GM13977 (cell line): ENCODE measurements at places on chromosomes 7 and 10.

GRCh38 chr7:25459057-25459456 is 230.8 kb upstream of the NPVF start:
- no peak for DNase-seq

DNA sequence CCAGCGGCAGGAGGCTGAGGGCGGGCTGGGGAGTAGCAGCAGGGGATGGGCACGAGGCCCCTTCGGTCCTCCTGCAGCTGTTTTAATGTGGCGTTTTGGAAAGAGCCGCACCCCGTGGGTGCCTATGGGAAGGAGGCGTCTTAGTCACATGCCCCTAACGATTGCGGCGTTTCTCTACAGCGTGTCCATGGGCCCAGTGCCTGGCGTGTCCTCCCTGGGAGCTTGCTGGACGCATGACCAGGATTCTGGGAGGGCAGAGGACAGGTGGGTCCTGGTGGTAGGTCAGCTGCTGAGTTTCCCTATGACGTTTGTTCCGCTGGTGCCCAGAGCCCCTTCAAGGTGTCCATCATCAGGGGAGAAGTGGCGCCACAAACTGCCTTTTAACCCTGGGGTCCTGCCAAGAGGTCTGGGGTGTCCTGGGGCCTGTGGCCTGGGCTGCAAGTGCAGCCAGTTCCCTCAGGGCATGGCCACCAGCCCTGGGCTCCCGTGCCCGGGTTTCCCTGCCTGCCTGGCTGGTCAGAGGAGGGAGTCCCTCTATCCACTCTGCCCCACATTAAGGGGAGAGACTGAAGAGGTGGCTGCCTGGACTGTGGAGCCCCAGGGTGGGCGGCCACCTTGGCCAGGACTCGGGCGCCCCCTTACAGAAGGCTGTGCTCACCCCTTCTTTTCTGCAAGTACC is 48.7 kb downstream of the PWWP2B start:
- no peak for DNase-seq

- no peak for DNase-seq
Measured at GRCh38 chr10:86226781-86227201, 139.8 kb downstream of the GRID1 start.

GRCh38 chr10:96570983-96571964 is 15.5 kb downstream of the TM9SF3 start:
- DNase-seq, result no peak

DNA sequence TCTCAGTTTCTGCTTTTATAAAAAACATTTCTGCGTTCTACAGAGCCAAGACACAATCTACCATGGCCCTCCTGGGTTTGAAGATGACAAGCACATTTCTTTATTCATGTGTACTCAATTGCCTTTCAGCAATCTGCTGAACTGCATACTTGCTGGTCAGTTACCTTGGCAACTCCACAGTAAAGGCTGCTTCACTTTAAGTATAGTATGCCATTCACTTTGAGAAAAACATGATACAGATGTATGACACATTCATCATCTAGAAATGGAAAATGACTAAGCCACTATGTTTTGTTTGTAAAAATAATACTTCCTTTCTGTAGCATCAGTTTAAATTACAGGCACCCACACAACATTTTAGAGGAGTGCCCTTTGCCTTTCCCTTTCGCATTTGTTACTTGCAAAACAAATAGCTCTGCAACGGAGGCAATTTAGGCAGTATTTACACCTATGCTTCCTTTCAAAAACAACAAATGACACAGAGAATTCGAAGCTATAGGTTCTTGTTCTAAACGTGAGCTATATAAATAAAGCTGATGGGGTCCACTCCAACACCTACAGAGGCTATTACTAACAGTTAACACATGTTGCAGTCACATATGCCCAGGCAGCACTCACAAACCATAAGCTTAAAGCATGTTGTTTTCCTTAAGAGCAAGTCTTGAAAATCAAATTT is 23.5 kb downstream of the SGCE start:
- DNase-seq, result peak; percentile 21

- DNase-seq, result peak; percentile 50
Measured at GRCh38 chr7:30771880-30772425, 736 bp downstream of the MINDY4 start.

- no peak for DNase-seq
Measured at GRCh38 chr7:135553346-135553745, 4.4 kb upstream of the NUP205 start.

DNA sequence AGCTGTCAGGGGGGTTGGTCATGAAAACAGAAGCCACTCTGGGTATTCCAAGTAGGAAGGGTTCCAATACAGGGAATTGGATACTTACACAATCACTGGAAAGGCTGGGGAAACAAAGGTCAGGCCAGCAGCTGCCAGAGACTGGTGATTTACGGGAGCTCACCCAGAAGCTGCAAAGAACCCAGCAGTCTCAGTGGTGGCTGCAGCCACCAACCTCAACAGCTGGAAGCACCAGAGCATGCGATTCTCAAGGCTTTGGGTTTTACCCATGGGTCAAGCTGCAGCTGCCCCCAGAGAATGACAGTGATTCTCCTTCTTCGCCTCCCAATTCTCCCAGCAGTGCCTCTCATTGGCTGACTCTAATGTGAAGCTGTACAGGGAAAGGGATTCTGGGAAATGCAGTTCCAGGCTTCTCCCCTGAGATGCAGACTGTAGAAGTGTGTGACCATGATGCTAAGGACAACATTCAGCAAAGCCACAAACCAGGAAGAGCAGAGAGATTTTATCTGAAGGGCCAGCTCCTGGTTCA is 107.2 kb upstream of the TCF7L2 start:
- DNase-seq, result peak; percentile 50

- no peak for DNase-seq
Measured at GRCh38 chr7:158777793-158778192, 51.5 kb downstream of the ESYT2 start.

DNA sequence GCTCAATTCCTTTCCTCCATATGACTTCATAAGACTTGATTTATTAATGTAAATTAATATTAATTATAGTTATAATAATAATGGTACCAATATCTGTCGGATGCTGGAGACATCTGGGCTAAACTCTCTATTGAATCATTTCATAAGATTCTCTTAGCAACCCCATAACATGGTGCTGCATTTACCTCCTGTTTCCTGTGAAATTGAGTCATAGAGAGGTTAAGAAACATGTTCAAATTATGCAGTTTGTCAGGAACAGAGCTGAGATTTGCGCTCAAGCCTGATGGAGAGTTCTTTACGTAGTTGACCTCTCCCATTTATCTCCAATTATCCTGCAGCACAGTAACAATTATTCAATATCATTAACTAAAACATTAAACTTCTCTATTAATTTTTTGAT is 621.8 kb upstream of the FZD8 start:
- DNase-seq, result no peak

DNA sequence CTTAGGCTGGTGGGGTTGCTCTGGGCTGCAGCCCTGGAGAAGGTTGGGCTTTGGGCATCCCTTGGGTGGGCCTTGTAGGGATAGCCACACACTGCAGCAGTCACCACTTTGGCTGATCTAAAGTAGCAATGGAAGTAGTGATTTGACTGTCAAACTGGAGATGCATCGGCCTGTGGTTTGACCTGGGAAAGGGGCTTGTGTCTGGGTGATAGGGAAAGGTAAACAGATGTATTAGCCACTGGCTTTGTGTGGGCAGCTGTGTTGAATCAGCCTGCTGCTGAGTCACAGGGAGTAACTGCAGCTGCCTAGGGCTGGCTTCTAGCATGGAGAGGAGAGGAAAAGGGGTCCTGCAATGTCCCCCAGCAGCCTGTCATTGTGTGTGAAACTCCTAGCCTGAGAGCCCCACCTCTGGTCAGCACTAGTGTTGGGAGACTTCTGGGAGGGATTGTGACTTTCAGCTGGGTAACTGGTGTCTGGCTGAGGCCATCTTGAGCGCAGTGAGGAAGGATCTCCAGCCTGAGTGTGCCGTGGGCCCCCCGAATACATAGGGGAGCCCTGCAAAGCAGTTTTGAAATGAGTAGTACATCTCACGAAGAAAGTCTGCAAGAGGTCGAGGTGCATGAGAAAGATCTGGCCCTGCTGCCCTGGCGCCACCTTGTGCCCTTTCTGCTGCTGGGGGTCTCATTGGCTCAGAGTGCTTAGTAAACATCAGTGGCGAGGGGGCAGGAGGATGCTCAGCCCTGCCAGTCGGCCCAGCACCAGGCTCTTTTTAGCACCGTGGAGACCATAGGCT is 117.3 kb downstream of the FANK1 start:
- DNase-seq, result peak; percentile 27

DNA sequence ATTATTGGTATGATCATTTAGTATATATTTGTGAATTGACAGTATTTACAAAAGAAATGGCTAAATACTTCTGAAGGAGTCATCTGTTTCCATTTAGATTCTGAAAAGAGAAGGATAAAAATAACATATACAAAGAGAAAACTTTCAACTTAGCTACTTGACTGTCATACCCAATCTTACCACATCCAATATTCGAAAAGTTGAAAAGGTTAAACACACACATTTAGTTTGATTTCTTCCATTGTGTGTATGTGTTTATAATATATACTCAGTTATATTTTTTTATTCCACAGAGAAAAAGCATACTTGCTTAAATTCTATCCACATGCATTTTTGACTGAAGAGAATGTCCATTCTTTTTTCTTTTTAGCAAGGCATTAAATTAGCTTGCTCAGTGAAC is 470.7 kb downstream of the TFEC start:
- DNase-seq, result no peak

GRCh38 chr7:132899833-132900232 is 182.1 kb downstream of the CHCHD3 start:
- no peak for DNase-seq

GRCh38 chr7:66558201-66558641 is 70.5 kb upstream of the KCTD7 start:
- no peak for DNase-seq

GRCh38 chr10:130357951-130358350 is 221.8 kb downstream of the GLRX3 start:
- DNase-seq, result no peak

GRCh38 chr7:139059905-139060304 is 24.1 kb upstream of the ZC3HAV1L start:
- no peak for DNase-seq

DNA sequence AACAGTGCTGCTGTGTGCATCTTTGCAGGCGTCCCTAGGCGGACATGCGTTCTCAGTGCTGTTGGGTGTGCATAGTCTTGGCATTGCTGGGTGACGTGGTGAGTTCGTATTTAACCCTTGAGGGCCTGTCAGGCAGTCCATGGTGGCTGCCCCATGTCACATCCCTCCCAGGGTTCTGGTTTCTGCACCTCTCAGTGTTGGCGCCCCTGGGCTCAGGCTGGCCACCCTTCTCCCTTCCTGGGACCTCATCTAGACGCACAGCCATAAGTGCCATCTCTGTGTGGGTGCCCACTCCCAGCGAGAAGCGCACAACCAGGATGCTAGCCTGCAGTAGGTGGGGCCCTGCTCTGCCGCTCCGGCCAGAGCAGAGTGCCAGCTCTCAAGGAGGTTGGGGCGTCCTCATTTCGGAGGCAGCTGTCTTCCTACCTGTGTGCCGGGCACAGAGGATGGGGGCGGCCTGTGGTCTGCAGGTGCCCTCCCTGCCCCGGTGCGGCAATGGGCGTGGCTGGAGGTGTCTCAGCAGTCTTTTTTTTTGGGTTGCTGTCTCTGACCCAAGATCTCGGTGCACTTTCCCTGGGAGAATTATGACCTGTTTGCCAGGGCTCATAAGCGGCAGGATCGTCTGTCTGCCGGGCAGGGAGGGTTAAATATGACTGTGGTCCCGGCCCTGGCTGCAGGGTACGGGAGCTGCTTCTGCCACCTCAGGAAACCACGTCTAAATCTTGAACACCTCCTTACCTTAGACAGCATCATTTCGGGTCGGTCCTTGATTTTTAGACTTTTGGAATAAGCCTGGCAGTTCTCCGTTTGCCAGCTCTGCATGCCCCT is 6.5 kb downstream of the INPP5A start:
- DNase-seq, result no peak
